ENCODE measurements at places on chromosomes 7 and 10.
A peak's percentile ranks its signal among the peaks of the same experiment; 100 is the strongest.

DNA sequence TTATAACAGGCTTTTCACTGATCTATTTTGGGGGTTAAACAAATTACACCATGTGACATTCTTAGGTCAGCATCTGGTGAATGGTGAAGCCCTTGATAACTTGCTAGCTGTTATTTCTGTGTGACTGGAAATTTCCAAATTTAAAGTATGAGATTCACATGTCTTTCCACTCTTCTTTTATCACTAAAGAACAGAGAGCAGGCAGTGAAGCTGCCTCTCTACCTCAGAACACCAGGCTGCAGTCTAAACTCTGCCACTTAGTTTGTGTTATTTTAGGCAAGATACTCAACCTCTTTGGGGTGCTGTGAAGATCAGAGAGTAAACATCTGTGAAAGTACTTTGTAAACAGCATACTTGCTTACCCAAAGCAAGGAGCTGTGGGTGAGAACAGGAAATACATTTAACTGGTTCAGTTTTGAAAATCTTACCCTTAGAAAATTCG, 15.5 kb upstream of the SP4 start:
- ATAC-seq, result no peak

- ATAC-seq, result no peak
Observed at GRCh38 chr7:26419198-26419597, 127.5 kb downstream of the SNX10 start.

DNA sequence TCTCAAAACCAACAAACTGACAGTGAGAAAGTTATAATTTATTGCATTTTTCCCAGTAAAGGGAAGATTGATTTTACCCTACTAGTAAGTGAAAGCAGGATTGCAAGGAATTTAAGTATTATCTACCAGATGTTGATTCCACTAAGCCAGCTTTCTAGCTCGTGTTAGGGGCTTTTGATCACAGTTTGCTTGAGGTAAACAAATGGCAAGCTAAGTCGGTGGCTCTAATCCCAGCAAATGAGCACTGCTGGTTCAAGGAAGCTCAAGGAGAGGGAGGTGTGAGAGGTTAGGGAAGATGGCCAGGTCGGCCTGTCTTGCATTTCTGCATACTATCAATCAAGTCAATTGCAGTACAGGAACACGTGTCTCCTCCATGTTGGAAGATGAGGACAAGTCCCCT, 448.7 kb upstream of the POM121L12 start:
- no peak for ATAC-seq

DNA sequence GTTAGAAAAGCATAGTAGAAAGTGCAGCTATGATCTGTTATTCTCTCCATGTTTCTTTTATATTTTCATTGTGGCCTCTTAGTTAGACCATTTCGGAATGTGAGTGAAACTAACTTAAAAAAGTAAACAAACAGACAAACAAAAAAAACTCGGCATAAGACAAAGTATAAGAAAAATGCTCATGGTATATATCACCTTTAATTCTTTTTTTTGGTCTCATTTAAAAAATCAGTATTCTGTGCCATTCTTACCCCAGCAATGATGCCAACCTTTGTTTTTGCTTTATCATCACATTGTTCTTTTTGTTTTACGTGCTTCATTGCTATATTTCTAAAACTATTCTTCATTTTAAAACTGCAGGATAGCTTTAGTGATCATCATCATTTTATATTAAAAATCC, 2.8 kb upstream of the TMEM229A start:
- ATAC-seq, result no peak

GRCh38 chr7:130831817-130832481, 97.9 kb upstream of the KLF14 start:
- ATAC-seq, result no peak

DNA sequence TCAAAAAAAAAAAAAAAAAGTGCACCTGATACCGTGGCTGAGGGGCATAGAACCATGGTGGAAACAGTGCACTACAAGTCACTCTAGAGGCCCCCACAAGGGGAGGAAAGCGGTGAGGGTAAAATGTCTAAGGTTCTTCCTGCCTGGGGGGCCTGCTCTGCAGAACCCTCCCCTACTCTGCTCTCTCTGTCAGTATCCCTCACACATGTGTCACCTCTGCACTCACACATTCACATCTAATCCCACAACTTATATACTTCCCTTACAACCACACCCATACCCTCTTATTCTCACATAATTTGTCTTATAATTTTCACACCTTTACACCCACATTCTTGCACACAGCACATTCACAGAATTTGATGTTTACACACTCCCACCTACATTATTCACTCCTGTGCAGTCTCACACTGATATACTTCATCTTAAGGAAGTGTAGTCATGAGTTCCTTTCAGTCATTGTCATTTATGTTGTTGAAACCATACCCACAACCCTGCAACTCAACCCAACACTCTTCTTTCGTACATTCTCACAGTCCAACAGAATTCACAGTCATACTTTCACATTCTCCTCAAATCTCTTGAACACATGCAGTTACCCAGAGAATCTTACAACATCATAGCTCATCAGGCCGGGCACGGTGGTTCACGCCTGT, 68.0 kb upstream of the PAX2 start:
- ATAC-seq, result no peak

GRCh38 chr7:47474937-47475879, 106.7 kb downstream of the TNS3 start:
- ATAC-seq, result peak; percentile 85

GRCh38 chr7:158176561-158177173, 411.0 kb downstream of the PTPRN2 start:
- ATAC-seq, result no peak

GRCh38 chr10:133128126-133129070, 31.6 kb upstream of the KNDC1 start:
- no peak for ATAC-seq

DNA sequence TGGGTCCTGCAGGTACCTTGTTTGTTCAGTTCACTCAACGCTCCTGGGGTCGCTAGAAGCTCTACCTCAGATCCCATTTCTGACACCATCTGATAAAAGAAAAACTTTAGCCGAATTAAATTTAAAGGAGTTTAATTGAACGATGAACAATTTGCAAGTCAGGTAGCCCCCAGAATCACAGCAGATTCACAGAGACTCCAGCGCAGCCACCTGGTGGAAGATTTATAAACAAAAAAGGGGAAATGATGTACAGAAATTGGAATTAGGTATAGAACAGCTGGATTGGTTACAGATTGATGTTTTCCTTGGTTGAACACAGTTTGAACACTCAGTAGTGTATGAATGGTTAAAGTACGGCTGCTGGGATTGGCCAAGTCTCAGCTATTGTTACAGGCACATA, 23.1 kb downstream of the FBXL13 start:
- no peak for ATAC-seq

DNA sequence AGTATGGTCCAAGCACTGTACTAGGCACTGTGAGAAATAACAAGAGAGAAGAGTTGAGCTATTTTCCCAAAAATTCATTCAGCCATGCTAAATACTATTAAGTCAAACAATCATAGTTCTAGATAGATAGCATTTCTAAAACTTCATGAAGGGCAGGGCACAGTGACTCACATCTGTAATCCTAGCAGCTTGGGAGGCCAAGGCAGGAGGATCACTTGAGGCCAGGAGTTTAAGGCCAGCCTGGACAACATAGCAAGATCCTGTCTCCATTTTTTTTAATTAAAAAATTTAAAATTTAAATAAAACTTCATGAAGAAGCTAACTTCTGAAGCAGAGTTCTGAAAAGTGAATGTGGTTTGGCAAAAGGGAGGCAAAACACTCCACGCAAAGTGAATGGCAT, 29.9 kb downstream of the USP54 start:
- ATAC-seq, result no peak
